ENCODE measurements at places on chromosomes 1 and 21.

DNA sequence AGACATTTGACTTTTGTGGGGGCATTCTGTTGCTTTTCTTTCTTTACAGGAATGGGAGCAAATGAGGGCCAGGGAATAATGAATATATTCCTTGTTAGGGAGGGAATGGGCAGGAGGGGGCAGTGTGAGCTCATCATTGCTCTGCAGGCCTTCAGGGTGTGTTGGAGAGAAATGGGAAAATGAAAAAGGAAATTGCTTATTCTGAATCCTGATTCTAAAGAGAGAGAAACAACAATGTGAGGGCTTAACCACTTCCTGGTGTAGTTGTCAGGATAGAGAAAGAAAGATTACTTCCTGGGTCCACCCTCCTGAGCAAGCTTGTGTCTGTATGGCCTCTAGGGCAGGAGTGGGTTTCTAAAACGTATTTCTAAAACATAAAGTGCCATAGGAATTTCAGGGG is 28.3 kb downstream of the VANGL2 start:
- DNase-seq: no peak

DNA sequence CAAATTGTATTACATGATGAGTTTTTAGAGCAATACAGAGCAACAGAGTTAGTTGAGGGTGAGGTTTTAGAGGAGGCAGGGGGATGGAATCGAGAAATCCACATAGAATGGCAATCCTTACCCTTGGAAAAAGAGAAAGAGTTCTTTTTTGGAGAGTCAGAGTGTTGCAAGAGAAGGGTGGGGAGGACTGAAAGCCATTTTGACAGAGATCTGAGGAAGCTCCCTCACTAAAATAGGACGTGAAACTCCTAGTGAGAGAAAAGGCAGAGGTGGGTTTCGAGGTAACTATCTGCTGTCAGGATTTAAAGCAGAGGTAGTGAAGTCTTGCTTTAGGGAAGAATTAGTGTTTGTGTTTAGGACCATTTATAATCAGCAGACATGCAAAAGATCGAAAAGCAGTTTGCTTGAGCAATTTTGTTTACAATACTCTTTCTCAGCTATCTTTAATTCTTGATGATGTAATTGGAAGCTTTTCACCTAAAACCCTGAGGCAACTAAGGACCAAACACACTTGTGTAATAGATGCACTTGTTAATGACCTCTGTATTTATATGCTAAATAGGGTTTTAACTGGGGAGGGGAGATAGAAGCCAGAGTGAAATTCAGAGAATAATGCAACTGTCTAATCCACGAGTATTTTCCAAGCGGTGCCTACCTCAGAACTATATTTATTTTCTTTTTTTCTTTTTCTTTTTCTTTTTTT is 20.0 kb downstream of the ADAMTS5 start:
- DNase-seq: no peak

- DNase-seq: no peak
Measured at GRCh38 chr1:67632356-67632755, 52.6 kb upstream of the GADD45A start.

DNA sequence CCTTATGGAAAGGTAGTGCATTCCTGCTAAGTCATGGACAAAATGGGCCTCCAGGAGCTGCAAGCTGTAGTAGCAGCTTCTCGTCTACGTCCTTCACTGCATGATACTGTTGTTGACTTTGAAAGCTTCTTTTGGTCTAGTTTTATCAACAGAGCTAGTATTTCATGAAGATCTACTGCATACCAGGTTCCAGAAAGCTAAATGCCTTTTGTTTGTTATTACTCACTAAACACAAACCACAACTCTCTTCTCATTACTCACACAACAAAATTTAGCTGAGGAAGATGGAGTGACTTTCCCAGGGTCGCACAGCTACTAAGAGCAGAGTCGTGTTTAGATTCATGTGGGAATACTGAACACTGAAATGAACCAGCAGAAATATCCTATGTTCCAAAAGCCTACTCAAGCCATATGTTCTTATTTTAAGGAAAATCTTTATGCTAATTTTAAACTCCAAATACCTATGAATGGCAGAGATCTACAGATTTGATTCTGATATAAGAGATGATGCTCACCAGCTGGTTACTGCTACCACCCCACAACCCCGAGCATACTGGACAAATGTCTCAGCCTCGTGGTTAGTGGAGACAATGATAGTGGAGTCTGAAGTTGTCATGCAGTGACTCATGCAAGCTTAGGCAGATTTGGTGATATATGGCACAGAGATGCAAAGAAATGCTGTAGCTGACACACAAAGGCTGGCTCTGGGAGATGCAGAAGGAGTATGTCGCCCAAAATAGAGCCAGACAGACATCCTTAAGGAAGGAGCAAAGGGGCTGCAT is 20.6 kb downstream of the PGBD2 start:
- no peak for DNase-seq

GRCh38 chr1:32266921-32267591 is 16.0 kb downstream of the LCK start:
- no peak for DNase-seq

GRCh38 chr21:46203203-46203600 is 18.9 kb upstream of the SPATC1L start:
- DNase-seq: no peak

DNA sequence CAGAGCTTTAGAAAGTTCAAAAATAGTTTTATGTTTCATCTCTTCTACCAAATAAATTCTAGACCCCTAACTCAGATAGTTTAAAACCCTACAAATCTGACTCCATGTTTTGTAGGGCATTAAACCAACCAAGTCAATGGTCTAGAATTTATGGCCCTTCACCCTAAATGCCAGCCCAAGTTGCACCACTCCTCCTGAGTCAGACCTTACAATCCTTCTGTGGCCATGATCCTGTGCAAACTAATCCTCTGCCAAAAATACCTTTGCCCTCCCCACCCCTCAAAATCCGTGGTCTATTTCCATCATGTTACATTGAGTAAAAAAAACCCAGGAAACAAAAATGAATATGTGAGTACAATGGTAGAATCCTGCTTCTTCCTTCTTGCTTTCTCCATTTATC is 179.3 kb downstream of the NR5A2 start:
- no peak for DNase-seq

- DNase-seq: no peak
Measured at GRCh38 chr1:184604152-184604900, 150.3 kb downstream of the EDEM3 start.

- DNase-seq: no peak
Measured at GRCh38 chr21:45855248-45855811, 126.2 kb upstream of the COL6A1 start.

DNA sequence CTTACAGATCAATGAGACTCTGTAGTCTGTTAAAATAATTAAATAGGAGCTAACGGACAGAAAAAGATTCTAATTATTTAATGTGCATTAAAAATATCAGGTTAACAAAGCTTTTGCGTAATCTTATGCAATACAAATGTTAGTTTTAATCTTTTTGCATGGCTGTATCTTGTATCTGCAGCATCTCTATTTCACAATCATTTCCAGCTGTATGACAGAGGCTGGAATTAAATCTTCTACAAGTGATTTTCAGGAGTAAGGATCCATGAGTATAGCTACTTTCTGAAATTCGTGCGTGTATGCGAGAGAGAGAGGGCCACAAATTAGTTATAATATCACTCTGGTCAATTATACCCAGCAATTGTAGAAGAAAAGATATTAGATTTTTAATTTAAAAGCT is 1446.8 kb downstream of the NCAM2 start:
- no peak for DNase-seq

DNA sequence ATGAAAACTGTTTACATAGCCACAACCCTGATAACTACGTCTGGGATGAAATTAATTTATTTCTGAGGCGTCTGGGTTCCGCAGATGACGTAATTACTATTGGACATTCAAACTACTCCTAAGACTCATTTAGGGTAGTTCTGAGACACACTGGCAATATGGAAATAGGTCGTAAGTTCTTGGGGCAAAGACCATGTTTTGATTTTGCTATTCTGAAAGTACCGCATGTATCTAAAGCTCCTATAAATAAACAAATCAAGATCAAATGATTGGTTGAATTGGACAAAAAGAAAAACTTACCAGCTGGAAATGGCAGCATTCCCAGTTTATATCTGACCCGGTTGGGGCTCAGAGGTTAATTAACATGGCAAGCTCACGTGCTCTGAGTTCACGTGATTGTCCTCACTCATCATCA is 74.3 kb downstream of the DHRS3 start:
- no peak for DNase-seq

DNA sequence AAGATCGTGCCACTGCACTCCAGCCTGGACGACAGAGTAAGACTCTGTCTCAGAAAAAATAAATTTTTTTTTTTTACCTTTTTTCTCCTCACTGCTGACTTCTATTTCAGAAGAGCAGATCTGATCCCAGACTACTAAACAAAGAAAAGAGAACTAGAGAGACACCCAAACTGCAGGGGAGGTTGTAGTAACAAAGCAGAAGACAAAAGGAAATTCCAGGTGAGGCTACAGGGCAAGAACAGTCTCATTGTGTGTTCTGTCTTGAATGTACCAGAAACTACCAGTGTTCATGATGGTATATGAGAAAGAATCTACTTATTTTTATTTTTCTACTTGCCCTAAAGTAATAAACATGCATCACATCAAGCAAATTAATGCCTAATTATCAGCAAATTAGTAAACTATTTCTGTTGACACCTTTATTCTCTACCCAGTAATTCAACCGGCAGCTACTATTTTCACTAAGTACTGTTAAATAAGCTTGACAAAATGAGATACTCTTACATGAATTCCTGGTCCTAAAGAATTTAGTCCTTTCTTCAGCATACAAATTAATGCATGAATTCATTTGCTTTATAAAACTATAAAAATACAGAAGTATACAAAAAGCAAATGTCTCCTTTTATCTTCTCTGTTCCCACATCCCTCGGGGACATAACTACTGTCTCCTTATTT is 40.6 kb downstream of the ARID4B start:
- no peak for DNase-seq

DNA sequence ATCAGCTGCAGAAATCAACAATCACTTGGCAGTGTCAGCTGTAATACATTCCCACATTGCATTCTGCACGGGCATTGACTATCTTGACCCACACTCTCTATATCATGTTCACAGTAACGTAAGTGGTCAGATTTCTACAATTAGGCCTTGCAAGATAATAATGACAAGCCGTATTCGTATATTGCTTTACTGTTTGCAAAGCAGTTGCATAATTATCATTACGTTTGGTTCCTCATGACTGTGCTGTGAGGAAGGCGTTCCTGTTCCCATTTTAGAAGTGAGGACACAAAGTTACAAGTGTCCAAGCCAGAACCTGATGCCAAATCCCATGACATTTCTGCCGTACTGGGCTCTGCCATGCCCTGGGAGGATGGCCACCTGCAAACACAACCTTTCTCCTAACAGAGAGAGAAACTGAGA is 53.5 kb upstream of the TARBP1 start:
- DNase-seq: no peak

GRCh38 chr1:182629499-182630096 is 25.4 kb upstream of the RGS16 start:
- DNase-seq: peak; percentile 9

DNA sequence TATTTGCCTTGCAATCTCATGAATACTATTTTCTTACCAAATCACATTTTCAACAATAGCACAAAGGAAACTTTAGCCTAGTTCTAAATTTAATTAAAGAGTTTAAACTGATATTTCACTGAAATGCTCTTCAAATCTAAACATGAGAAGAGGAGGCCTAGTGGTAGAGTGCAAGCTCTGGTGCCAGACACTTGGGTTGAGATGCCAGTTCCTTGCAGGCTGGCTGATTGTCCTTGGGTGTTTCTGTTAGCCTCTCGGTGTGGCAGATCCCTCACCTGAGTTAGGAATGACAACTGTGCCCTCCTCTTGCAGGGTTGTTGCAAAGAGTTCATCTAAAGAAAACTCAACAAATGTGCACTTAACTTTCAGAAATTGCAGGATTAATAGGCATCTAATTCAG is 12.5 kb downstream of the ZBTB21 start:
- no peak for DNase-seq

GRCh38 chr1:165650981-165651625 is 20.1 kb downstream of the MGST3 start:
- DNase-seq: no peak

GRCh38 chr1:1858382-1859086 is 32.4 kb downstream of the GNB1 start:
- DNase-seq: no peak

DNA sequence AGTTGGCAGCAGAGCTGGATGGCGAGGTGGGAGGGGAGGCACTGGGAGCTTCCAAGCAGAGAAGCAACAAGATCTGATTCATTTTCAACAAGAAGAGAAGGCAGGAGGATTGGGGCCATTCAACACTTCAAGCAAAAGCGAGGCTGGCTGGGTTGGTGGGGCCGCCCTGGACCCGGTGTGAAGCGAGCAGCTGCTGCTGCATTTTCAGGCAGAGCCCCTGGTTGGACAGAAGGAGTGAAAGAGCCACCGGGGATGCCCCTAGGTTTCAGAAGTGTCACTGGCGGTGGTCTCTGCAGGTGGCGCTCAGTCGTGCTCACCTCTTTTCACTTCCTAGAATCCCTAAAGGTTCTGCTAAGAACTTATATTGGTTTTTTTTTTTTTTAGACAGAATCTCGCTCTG is 18.0 kb downstream of the SLC2A7 start:
- no peak for DNase-seq

Measured in stimulated activated CD4-positive, alpha-beta T cell treated with anti-CD3 and anti-CD28 coated beads, Interleukin-1b, Interleukin-23, amount 100 ng/mL, for 24 hours (primary cell).